ENCODE measurements at places on chromosomes 1 and 21.
A peak's percentile ranks its signal among the peaks of the same experiment; 100 is the strongest.

- H3K4me3 ChIP-seq, result no peak overlapping the region
- peaks cover 88% of the 10 kb centered on the region for H3K36me3 ChIP-seq
- no peaks in the 10 kb centered on the region for H3K27me3 ChIP-seq
- peaks cover 47% of the 10 kb centered on the region for H3K4me1 ChIP-seq
- no peak for DNase-seq
These were observed 7.6 kb downstream of the RPL5 start for GRCh38 chr1:92839442-92839841.

DNA sequence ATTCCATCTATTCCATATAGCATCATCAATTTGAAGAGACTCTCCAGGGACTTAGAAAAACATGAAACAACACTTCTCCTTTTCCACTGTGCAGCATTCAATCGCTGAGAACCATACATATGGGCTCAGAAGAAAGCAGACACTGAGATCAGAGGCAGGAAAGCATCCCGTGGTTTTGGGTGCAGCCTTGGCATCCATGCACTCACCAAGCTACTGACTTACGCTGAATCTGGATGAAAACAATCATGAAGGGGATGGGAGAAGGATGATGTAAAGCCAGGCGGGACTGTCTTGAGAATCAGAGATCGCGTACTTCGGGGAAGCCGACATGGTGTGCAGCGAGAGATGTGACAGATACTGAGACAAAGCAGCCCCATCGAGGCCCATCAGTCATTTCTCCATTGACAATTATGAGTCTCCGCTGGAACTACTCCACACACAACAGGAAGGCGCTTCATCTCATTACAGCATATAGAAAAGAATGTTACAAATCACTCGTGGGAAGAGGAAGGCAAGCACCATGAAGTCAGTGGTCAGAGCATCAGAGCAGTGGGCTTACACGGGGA is 2.3 kb upstream of the TIAM1 start:
- no peak overlapping the region for H3K27ac ChIP-seq
- peaks cover 61% of the 10 kb centered on the region for H3K27me3 ChIP-seq
- H3K4me1 ChIP-seq, result peaks cover 22% of the 10 kb centered on the region
- H3K36me3 ChIP-seq, result peaks cover 6% of the 10 kb centered on the region

DNA sequence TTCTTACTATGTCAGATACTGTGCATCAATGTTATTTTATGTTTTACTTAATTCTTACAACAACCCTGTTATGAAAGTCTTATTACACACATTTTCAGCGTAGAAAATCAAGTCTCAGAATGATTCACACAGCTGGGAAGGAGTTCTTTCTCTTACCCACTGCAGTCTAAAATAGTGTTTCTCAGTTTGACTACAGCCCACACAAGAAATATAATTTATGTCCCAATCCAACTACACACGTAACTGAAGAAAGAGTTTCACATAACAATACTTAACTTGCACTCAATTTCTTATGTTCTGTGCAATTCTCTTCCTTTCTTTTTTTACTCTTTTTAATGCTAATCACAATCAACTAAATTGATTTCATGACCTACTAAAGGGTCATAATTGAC is 252.8 kb upstream of the ADGRL2 start:
- H3K4me1 ChIP-seq, result peaks cover 7% of the 10 kb centered on the region
- H3K36me3 ChIP-seq, result no peaks in the 10 kb centered on the region
- no peak for DNase-seq
- peaks cover 2% of the 10 kb centered on the region for H3K27me3 ChIP-seq
- no peak overlapping the region for H3K27ac ChIP-seq
- no peak overlapping the region for H3K4me3 ChIP-seq

DNA sequence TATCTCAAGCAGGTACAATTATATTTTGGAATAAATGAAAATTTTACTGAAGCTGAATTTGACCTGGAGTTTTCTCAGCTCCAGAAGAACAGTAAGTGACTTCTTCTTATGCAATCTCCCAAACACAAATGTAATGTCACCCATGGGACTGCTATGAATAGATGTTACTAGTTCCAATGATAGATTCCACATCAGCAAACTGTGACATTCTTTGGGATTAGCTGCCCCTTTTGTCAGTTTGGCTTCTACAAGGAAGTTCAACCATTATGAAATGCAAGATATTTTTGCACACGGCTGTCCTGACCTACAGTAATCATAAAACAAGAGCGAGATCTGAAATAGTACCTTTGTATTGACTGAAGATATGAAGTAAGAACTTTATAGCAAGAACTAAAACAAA is 27.8 kb upstream of the TSNAX start:
- no peaks in the 10 kb centered on the region for H3K36me3 ChIP-seq
- DNase-seq, result no peak
- H3K4me3 ChIP-seq, result no peak overlapping the region
- peaks cover 14% of the 10 kb centered on the region for H3K27me3 ChIP-seq
- no peak overlapping the region for H3K27ac ChIP-seq

DNA sequence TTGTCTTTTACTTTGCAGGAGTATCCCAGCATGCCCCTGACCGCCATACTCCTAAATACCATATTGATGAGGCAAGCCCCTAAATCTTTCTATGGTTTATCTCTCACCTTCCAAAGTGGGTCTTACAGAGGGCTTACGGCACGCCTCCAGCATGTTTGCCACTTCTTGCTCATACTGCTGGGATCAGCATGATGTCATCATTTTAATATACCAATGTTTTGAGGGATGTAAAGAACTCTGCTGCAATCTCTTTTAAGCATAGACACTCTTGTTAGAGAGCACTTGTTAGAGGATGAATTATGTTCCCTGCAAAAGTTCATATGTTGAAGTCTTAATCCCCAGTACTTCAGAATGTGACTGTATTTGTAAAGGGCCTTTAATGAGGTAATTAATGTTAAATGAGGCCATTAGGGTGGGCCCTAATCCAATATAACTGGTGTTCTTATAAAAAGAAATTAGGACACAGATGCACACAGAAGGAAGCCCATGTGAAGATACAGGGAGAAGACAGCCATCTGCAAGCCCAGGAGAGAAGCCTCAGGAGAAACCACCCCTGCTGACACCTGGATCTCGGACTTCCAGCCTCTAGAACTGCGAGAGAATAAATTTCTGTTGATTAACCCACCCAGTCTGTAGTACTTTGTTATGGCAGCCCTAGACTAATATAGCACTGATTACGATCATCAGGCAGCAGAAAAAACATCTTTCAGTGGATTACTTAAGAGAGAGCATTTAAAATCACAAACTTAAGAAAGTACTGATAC is 16.4 kb upstream of the ABCB10 start:
- H3K4me3 ChIP-seq, result no peak overlapping the region
- H3K4me1 ChIP-seq, result peaks cover 2% of the 10 kb centered on the region
- no peaks in the 10 kb centered on the region for H3K36me3 ChIP-seq
- no peak overlapping the region for H3K27ac ChIP-seq
- H3K27me3 ChIP-seq, result peaks cover 13% of the 10 kb centered on the region

DNA sequence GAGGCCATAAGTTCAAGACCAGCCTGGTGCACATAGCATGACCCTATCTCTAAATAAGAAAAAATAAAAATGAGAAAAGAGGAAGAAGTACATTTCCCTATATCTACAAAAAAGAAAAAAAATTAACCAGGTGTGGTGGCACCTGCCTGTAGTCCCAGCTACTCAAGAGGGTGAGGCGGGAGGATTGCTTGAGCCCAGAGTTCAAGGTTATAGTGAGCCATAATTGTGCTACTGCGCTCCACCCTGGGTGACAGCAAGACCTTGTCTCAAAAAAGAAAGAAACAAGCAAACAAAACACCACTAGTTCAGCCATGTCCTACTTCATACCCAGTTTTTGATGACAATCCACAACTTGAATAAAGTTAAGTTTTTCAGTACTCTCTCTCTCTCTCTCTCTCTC is 30.7 kb upstream of the TDRD10 start:
- H3K4me1 ChIP-seq, result peaks cover 21% of the 10 kb centered on the region
- no peak overlapping the region for H3K4me3 ChIP-seq
- DNase-seq, result no peak
- H3K27ac ChIP-seq, result peak overlapping the region; percentile 35
- no peaks in the 10 kb centered on the region for H3K36me3 ChIP-seq

DNA sequence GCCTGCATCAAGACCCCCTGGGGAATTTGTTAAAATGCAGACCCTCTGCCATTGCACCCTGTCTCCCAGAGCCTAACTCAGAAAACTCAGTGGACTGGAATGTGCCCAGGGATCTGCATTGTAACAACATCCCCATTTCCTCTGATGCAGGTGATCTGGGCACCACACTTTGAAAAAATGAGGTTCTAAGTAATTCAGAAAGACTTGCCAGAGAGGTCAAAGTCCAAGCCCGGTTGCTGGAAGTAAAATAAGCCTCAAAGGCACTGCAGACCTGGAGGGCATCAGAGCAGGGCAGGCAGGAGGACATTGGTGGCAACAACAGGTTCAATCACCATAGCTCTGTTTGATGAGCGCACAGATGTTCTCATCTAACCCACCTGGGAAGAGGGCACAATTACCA is 90.7 kb downstream of the SYT2 start:
- no peak overlapping the region for H3K4me3 ChIP-seq
- no peak overlapping the region for H3K27ac ChIP-seq
- peaks cover 13% of the 10 kb centered on the region for H3K4me1 ChIP-seq

GRCh38 chr1:26053718-26054560 is 8.0 kb upstream of the SLC30A2 start:
- H3K4me3 ChIP-seq, result no peak overlapping the region
- H3K27me3 ChIP-seq, result peaks cover 65% of the 10 kb centered on the region

GRCh38 chr21:46054031-46054430 is 43.9 kb upstream of the COL6A2 start:
- H3K4me3 ChIP-seq, result no peak overlapping the region
- peaks cover 3% of the 10 kb centered on the region for H3K4me1 ChIP-seq
- no peak for DNase-seq
- H3K27ac ChIP-seq, result no peak overlapping the region
- peaks cover 7% of the 10 kb centered on the region for H3K27me3 ChIP-seq

DNA sequence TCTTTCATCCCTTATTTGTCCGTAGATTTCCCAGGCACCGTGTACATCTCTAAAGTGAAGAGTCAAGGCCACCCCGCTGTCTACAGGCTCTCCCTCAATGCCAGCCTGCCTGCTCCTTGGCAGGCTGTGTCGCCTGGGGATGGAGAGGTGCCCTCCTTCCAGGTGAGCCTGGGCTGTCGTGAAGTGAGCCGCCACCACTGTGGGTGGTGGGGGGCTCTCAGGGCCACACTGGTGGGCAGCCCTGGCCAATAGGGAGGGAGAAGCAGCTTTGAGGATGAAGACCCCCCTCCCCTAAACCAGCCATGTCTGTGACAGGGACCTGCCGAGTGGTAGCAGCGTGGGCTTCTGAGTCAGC is 46.2 kb downstream of the DISP3 start:
- no peak overlapping the region for H3K27ac ChIP-seq
- no peak for DNase-seq
- H3K4me3 ChIP-seq, result no peak overlapping the region
- H3K36me3 ChIP-seq, result no peaks in the 10 kb centered on the region
- no peaks in the 10 kb centered on the region for H3K27me3 ChIP-seq
- H3K4me1 ChIP-seq, result peaks cover 1% of the 10 kb centered on the region

DNA sequence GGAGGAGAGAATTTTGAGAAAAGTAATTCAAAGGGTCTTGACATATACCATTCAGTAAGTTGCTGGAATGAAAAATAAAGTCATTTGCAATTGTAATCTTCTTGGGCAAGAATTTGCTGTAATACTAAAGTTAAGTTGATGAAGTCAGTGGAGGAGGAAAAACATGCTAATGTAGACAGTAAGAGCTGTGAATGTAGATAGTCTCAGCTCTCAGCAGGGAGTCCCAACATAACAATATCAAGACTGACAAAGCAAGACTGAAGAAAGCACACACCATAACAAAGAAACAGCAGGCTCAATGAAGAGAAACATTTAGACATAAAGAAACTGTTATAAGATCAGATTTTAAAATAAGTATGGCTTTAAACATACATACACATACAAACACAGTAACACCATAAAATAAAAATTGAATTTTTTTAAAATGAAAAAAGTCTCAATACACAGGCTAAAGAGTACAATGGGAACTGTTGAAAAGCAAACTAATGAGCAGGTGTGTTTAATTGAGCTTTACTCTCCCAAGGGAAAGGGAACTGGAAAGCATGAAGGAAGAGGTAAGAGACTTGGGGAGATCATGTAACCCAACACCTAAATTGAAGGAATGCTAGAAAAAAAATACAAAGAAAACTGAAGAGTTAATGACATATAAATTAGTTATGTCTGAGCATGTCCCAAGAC is 336.3 kb upstream of the NCAM2 start:
- H3K4me3 ChIP-seq, result no peak overlapping the region
- DNase-seq, result no peak
- H3K27ac ChIP-seq, result no peak overlapping the region
- H3K27me3 ChIP-seq, result no peaks in the 10 kb centered on the region

DNA sequence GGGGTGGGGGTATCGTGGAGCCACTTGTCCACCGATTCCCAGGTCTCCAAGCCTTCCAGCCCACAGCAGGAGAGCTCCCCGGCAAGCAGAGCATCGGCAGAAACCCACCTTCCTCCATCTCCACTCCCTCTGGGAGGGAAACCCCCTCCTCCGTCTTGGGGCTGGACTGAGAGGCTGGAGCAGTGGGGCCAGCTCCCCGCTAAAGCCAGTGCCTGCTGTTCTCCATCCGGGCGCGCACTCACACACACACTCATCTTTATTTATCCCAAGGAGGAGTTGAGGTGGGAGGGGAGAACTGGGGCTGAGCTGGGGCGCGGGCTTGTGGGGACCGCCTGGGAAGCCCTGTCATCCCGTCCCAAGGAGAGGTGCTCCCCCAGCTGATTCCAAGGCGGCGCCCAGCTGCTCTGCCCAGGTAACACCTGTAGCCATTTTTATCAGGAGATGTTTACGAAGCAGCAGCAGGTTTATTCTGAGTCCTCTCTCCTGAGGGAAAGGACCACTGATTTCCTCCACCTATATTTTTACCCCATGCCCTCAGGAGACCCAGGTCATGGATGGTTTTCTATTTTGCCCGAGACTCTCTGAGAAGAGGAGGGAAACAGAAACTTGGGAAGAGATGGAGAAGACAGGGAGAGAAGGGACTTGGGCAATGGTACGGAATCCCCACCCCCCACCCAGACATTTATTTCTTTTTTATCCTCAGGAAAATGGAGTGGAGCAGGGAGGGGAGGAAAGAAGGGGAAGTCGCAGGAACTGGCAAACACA is 2.1 kb downstream of the KCNN3 start:
- no peak overlapping the region for H3K27ac ChIP-seq
- H3K27me3 ChIP-seq, result peaks cover 26% of the 10 kb centered on the region
- H3K4me3 ChIP-seq, result no peak overlapping the region
- H3K4me1 ChIP-seq, result peaks cover 13% of the 10 kb centered on the region
- no peaks in the 10 kb centered on the region for H3K36me3 ChIP-seq

GRCh38 chr1:12168451-12169160 is 1.8 kb downstream of the TNFRSF1B start:
- H3K4me3 ChIP-seq, result peak overlapping the region; percentile 99
- no peak for DNase-seq
- peaks cover 62% of the 10 kb centered on the region for H3K4me1 ChIP-seq
- H3K27me3 ChIP-seq, result no peaks in the 10 kb centered on the region
- peak overlapping the region; percentile 95 for H3K27ac ChIP-seq

DNA sequence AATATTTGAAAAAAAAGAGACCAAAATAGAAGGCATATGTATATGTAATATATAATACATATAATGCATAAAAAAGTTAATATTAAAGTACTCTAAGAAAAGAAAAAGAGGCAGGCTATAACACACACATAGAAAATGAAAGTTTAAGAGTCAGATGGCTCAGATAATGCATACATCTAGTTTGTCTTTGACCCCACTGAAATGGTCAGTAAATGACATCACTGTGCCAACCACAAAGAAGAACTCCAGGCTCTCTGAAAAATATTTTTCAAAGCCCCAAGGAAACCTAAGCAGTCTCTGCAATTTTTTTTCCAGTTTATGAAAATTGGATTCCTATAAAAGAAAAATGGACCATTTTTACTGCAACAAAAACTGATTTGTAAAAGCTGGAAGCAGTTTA is 55.4 kb upstream of the SCYL3 start:
- H3K27ac ChIP-seq, result no peak overlapping the region
- H3K4me3 ChIP-seq, result no peak overlapping the region
- no peaks in the 10 kb centered on the region for H3K36me3 ChIP-seq
- DNase-seq, result no peak
- no peaks in the 10 kb centered on the region for H3K27me3 ChIP-seq

All from T-helper 2 cell treated with Interferon-gamma antibody and Interleukin-4, amounts not matched to agents 5 μg/mL and 100 μg/mL, for 36 hours (primary cell).